Omental fat pad (tissue), 4 donors: ENCODE measurements at places on chromosomes 4 and X.

GRCh38 chr4:105148356-105148755, 1.7 kb downstream of the TET2 start:
- DNase-seq: no peak

- DNase-seq: no peak
Observed at GRCh38 chr4:1488357-1488756, 82.1 kb upstream of the NKX1-1 start.

GRCh38 chrX:16999275-16999674, 52.8 kb downstream of the REPS2 start:
- DNase-seq: no peak

DNA sequence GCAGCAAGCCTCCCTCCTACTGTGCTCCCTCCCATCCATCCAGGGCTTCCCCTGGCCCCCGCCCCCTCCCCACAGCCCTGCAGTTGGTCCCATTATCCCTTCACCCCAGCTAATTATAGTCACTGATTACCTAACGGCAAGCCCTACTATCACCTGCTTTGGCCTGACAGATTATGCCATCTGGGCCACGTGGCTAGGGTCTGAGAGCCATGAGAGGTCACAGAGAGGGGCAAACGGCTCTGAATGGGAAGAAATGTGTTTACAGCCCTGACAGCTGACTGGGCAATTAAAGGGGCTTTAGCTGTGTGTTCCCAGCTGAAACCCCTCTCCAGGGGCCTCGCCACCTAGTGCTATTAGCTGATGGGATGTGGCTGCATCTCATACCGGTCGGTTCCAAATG, 134.4 kb upstream of the CPEB2 start:
- no peak for DNase-seq

GRCh38 chr4:158636619-158637018, 35.1 kb downstream of the C4orf46 start:
- DNase-seq: no peak

- DNase-seq: no peak
Observed at GRCh38 chr4:142281999-142282398, 564.1 kb downstream of the INPP4B start.

DNA sequence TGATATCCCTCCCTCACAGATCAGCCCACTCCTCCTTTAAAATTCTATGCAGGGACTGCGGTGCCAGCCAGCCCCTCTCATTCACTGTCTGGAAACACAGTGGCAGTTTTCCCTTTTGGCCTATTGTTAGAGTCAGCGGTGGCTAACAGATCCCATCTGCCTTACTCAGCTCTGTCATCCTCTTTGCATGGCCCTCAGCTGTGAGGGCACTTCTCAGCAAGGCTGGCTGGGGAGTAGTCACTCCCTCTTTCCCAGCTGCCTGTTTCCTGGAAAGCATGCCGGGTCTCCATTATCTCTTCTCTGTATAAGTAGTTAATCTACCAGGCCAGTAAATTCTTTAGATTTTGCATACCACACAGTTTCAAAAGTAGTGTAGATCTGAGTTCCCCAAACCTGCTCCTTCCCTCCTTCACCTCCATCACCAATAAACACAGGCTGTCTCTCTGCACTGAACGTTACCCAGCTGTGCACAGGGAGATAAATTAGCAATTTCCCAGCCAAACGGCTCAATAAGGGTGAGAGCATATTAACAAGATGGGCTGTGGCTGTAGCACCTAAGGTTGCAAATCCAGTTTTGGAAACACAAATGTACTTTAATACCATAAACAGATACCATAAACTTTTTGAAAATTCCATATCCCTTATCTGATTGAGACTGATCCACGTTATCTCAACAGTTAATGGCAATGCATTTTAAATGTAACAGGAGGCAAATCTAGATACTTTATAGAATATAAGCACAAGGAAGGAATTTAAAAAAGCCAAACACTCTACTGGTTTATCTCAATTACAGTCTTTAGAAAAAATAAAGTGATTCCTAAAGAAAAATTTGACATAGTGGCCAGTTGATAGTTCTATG, 229.3 kb downstream of the ANKRD50 start:
- no peak for DNase-seq

GRCh38 chrX:154021131-154021611, 1.5 kb upstream of the IRAK1 start:
- no peak for DNase-seq

DNA sequence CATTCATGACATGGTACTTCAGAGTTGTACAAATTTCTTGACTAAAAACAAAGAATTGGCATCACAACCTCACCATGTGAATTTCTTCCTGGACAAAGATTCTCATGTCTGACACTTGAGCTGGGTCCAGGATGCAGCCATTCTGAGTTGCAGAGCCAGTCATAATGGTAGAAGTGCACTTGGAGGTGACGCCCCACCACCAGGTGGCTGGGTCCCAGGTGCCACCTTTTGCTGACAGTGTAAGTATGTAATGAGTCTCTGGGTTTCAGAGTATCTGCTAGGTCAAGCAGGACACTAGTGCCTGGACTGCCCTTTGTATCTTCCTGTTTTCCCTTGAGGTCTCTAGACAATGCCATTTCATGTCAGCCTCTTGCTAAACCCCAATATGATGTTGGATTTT, 36.6 kb upstream of the WDR1 start:
- DNase-seq: no peak

- no peak for DNase-seq
Observed at GRCh38 chr4:162265802-162266201, 102.0 kb upstream of the FSTL5 start.

DNA sequence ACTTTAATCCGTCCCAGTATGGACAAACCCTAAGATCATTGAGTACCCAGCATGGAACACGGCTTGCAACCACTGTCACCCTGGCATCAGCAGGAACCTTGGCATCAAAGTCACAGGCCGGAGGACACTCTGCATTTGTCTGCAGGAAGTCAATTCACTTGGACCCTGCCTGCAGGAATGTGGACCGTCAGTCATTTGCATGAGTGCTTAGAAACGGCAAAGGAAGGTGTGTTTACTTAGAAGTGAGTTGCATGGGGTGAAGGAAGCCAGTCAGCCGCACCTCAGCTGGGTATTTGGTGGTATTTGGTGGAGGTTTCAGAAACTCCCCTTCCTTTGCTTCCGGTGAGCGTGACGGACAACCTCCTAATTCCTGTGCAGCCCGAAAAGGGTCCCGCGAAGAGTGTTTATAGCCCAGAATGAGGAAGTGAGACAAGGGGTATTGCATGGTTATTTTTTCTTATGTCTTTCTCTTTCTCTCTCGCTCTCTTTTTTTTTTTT, 15.5 kb downstream of the P2RY8 start:
- no peak for DNase-seq

- DNase-seq: no peak
Observed at GRCh38 chr4:8540586-8540985, 39.6 kb upstream of the GPR78 start.

- no peak for DNase-seq
Observed at GRCh38 chrX:77693594-77693993, 92.4 kb downstream of the ATRX start.

- DNase-seq: no peak
Observed at GRCh38 chr4:95409127-95409526, 139.6 kb downstream of the UNC5C start.

DNA sequence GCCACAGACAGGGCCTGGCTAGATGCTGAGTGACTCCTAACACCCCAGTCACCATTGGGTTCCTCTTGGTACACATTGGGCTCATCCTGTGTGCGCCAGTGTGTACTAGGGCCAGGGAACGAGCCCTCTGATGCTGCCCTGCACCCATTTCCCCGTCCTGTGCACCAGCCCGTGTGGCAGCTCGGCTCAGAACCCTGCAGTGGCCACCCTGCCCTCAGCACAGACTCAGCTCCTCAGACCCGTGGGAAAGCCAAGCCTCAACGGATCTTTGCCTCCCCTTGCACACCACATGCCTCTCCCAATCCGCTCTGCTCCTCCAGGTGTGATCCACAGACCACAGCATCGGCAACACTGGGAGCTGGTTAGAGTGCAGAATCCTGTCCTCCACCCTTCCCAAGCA, 38.6 kb downstream of the EVC start:
- DNase-seq: no peak
